ENCODE measurements at places on chromosomes 7 and 10.

DNA sequence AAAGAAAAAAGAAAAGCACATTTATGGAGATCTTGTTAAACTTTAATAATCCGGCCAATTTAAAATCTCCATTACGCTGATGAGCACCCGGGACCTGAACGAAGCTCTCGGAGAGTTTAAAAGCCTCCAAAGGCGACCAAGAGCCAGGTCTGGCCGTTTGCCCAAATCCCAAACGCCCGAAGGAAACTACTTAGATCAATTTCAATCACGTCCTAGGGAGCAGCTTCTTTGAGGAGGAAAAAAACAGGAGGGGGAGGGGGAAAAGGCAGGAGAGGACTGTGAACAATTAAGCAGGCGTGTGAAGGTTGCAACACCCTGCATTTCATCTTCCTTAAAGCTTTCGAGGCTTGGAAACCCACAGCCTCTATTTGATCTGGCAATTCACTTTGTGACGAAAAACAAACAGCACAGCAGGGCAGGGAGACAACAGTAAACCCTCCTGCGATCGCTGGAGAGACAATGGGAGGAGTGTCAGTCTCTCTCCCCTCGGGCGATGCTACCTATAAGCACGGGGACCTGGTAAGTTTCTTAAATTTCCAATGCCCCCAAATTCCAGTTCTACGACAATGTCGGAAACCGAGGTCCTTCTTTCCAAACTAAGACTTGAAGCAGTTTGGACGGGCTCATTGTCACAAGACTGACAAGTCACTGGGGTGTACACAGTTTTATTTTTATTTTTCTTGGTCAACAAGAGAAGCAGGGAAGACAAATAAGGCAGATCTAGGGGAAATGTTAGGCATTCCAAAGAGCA, 1.2 kb downstream of the KLF6 start:
- no peak for DNase-seq

- peak; percentile 58 for DNase-seq
These were observed 30.2 kb upstream of the EZH2 start for GRCh38 chr7:148914208-148914777.

DNA sequence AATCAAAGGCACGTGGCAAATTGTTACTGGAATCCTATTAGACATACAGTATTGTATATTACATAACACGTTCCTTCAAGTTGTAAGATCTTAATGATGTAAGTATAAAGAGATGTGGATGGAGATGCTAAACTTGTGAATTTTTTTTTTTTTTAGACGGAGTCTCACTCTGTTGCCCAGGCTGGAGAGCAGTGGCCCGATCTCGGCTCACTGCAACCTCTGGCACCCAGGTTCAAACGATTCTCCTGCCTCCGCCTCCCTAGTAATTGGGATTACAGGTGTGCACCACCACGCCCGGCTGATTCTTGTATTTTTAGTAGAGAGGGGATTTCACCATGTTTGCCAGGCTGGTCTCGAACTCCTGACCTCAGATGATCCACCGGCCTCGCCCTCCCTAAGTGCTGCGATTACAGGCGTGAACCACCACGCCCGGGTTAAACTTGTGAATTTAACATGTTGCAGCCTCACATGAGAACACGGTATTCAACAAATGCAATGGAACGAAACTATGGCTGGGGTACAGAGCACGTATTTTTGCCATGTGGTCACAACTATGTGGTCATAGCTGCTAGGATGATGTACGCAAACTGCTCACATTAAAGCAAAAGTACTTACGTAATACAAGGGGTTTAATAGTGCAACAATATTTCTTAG, 818 bp upstream of the SUPV3L1 start:
- no peak for DNase-seq

GRCh38 chr10:89574368-89574767, 39.0 kb upstream of the SLC16A12 start:
- DNase-seq: no peak

- DNase-seq: no peak
These were observed 510 bp downstream of the ZSWIM8 start for GRCh38 chr10:73785721-73786511.

DNA sequence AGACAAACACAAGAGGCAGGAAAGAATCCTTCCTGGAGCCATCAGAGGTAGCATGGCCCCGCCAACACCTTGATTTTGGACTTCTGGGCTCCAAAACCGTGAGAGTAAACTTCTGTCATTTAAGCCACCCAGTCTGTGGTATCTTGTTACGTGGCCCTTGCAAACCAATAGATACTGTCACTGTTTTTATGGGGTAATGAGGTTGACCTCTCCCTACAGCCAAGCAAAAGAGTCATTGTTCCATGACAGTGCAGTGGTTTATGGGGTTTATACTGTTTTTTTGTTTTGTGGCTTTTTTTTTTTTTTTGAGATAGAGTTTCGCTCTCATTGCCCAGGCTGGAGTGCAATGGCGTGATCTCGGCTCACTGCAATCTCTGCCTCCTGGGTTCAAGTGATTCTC, 32.8 kb downstream of the KIAA1549 start:
- DNase-seq: no peak

DNA sequence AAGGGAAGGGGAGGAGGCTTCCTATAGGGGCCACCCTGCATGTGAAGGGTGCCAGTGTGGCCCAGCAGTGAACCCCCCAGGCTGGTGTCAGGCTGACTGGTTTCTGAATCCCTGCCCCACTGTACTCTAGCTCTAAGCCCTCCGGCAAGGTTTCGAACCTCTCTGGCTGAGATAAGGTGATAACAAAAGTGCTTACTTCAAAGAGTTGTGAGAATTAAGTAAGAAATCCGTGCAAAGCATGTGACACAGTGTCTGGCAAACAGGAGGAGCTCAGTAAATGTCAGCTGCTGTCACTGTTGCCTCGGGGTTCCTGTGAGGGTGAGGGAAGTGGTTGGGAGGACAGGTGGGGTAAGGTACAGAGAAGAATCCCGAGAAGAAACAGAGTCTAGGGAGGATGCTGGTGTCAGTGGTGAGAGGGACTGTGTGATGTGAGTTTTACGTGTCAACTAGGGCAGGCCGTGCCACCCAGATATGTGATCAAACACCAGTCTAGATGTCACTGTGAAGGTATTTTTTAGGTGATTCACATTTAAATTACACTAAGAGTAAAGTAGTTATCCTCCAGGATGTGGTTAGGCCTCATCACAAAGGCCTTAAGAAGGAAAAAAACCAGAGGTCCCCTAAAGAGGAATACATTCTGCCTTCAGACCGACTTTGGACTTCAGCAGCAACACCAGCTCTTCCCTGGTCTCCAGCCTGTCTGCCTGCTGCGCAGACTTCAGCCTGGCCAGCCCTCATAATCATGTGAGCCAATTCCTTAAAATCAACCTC, 64.4 kb downstream of the BPGM start:
- peak; percentile 36 for DNase-seq

DNA sequence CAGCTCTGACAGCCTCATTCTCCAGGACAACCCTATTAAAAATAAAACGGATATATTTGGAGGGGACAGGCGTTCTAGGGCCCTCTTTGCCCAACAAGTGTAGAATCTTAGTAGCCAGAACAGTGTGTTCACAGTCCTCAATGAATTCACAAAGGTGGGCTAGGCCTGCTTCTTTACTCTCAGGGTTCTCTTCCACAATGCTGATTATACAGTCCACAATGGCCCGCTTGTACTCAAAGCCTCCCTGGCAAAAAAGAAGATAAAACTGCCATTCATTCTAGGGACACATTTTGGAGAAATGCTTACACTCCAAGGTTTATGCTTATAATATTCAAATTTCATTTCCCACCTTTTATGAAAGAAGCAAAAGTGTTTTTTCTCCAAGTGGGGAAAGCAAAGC, 62.6 kb downstream of the MEST start:
- DNase-seq: no peak

GRCh38 chr7:18901351-18901750, 216.1 kb downstream of the TWIST1 start:
- no peak for DNase-seq

DNA sequence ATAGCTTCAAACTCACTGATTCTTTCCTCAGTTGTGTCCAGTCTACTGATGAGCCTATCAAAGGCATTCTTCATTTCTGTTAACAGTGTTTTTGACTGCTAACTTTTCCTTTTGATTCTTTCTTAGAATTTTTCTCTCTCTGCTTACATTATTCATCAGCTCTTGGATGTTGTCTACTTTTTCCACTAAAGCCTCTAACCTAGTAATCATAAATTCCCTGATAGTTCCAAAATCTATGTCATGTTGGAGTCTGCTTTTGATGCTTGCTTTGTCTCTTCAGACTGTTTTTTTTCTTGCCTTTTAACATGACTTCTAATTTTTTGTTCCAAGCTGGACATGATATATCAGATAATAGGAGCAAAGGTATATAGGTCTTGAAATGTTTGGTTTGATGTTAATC, 78.0 kb downstream of the ADAM22 start:
- no peak for DNase-seq

- no peak for DNase-seq
These were observed 531.3 kb upstream of the FZD8 start for GRCh38 chr10:36173364-36173763.

DNA sequence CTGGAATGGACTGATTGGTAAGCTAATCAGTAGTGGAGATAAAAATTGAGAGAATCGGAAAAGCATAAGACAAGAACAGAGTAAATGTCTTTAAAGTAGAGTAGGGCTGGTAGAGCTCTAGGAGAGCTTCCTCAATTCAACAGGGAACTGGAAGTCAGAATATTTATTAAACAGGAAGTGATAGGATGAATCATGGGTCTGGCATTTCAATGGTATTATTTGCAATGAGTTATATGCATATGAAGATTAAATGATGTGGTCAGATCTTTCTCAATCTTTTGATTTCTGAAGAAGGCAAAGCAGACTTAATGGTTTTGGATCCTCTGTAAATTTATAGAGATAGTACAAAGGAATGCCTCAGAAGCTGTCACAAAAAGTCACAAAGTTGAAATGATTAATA, 349.0 kb downstream of the HPSE2 start:
- no peak for DNase-seq

GRCh38 chr7:137407078-137407477, 63.5 kb upstream of the PTN start:
- no peak for DNase-seq

DNA sequence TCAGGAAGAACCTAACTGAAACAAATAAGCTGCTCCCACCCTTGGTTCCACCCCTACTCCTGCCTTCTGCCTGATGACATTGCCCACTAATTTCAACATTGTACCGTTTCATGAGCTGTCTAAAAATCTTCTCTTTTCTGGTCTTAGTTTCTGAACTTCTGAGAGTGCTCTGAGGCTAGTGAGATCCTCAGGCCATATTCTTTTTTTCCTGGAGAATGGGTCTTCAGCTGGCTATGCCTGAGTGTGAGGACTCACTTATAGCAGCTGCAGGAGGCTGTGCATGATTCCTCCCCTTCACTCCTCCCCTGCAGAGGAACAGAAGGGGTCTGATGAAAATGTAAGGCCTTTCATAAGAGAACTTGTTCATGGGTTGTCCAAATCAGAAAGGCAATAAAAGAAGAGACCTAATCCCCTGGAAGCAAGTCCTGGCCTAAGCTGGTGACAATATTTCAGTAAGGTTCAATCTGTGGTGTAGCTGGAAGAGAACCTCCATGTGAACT, 11.1 kb downstream of the HOXA4 start:
- DNase-seq: no peak

DNA sequence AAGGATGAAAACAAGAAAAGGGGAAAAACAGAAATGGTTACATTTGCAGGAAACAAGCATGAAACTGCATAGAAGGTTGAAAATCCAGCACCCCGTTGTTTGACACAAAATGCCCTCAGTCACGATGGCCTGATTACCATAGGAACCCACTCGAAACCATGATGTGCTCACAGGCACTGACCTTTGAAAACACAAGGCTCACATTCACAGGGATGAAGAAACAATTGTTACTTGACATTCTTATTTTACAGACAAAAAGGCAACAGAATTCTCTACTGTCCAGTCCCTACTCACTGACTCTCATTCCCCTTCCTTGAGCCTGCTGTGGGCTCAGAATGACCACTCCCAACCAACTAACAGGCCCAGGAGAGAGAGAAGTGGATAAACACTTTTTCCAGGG, 131.4 kb upstream of the PDLIM1 start:
- DNase-seq: no peak

GRCh38 chr7:138247081-138247480, 170.8 kb downstream of the AKR1D1 start:
- no peak for DNase-seq

DNA sequence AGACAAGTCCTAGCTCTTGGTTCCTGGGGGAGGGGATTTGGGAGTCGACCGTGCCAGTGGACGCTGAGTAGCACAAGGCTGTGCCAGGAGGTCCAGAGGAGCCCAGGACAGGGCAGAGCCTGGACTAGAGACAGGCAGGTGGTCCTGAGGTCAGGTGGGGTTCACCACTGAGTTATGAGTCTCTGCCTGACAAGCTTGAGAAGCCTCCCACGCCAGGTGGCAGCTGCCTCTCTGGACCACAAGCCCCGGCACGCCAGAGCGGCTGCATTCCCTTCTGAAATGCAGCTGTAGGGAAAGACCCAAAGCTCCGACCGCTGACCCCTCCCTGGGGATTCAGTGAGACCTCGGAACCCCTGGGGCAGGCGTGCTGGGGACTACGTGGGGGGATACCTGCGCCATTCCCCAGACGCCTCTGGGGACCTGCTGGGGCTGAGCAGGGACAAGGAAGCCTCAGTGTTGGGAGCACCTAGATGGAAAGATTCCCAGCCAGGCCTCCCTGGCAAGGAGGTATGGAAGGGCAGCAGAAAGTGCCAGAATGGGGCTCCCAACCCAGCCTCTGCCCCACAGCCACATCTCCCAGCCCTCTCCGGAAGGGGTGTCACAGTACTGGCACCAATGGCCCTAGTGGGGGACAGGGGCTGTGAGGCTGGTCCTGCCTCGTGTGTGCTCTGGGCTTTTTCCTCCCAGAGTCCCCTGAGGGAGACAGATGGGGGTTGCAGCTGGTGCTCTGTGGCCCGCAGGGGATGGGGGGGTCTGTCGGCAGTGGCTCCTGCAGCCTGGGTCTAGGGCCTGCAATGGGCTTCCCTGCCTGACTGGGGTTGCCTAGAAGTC, 29.0 kb downstream of the PDGFA start:
- DNase-seq: no peak

- no peak for DNase-seq
These were observed 388.3 kb upstream of the ETV1 start for GRCh38 chr7:14377646-14378266.

GRCh38 chr10:106547047-106547635, 617.4 kb downstream of the SORCS1 start:
- DNase-seq: no peak

DNA sequence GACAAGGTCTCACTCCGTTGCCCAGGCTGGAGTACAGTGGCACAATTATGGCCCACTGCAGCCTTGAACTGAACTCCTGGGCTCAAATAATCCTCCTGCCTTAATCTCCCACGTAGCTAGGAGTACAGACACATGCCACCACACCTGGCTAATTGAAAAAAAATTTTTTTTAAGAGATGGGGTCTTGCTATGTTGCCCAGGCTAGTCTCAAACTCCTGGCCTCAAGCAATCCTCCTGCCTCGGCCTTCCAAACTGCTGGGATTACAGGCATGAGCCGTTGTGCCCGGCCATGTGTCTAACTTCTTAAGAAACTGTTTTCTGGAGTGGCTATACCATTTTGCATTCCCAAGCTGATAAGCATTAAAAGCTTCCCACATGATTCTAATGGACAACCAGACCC, 9.5 kb upstream of the EFCAB10 start:
- no peak for DNase-seq

GRCh38 chr10:84172467-84173356, 889 bp upstream of the GPR15LG start:
- DNase-seq: no peak

Measured in stimulated activated CD8-positive, alpha-beta memory T cell treated with anti-CD3 and anti-CD28 coated beads, Interleukin-15, amount 100 ng/mL, for 48 hours (primary cell).